Myocyte (in vitro differentiated cells): ENCODE measurements at places on chromosomes 13 and 19.

DNA sequence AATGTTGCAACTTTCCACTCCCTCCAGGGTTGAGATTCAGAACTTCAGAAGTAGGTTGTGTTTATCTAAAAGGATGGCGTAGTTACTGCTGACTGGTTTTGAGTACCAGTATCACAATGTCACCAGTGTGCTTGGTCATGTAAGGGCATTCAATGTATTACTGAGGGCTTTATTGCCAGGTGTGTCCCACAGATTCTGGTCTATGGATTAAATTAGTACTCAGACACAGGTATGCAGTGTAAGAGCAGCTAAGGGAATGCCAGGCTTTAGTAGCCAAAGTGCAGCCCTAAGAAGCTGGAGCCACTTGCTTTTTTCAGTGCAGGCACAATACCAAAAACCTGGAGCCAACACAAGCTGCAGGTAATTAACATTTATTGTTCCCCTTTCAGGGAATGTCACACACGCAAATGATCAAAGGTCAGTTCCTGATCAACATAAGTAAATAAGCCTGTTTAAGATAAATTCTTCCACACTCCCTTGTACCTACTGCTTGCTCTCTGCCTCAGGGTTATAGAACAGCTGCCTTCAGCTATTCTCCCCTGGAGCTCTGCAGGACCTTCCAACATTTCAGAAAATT lies 130.1 kb upstream of the ZNF91 start:
- DNase-seq = no peak

GRCh38 chr13:104586051-104586746 lies 1520.0 kb upstream of the SLC10A2 start:
- DNase-seq = peak; percentile 64

DNA sequence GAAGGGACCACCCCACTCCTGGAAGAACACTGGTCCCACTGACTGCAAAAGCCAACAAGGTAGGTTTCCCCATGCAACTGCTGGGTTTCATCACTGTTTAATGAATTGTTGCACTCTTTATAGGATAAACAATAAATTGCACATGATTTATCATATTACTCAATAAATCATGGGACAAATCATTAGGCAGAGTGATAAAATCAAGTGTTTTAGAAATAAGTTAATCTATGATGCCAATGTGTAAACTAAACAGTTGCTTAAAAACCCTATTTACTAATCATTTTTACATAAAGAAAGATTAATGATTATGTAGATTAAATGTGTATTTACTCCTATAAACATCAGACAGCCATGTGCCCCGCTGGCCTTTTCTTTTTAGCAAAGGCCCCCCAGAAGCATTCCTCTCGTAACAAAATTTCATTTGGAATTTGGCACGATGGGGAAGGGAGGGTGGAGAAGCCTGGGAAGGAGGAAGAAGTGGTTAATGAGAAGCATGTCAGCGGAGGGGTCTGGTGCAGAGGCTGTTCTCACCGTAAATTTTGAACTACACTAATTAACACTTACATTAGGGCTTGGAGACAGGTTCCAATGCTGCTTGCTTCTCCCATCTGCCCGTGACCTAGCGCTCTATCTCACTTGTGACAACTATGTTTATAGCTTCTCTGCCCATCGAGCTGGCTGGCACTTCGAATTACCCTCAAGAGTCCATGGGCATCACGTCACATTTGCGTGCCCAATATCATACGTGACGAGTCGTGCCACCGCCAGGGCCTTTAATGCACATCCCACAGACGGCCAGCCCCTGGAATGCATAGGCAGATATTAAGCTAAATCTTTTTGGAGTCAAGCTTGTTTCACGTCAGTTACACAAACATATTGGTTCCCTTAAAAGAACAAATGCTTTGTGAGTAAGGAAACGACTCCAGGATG lies 357.7 kb upstream of the TSHZ3 start:
- no peak for DNase-seq

DNA sequence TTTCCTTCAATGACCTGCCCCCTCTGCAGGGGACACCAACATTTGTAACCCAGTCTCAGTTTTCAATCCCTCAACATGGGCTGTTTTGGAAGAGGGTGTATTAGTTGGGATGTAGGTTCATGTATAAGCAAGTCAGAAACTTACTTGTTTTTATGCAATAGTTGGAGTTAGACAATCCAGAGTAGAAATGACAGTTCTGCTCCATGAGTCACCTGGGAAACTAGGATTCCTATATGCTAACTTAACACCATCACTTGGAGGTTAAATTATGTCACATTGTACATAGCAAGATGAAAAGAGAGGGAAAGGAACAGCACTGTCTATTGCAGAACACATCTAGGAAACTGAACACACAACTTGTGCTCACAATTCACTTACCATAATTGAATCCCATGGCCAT lies 436.4 kb downstream of the RFC3 start:
- DNase-seq = no peak

DNA sequence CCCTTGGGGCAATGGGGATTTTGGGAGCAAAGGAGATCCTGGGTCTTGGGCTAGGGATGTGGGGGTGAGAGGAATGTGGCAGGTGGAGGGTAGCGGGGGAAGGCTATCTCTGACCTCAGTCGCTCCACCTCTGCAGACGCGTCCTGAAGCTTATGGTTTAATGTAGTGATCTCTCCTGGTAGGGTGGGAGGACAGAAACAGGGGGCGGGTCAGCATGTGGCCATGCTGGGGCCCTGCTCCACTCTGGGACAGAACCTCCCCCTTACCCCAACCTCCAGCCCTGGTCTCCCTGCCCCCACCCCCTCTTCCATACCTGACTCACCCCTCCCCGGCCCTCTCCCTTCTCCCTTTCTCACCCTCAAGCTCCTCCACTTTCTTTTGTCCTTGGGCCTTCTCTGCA lies 1.4 kb downstream of the BST2 start:
- no peak for DNase-seq

DNA sequence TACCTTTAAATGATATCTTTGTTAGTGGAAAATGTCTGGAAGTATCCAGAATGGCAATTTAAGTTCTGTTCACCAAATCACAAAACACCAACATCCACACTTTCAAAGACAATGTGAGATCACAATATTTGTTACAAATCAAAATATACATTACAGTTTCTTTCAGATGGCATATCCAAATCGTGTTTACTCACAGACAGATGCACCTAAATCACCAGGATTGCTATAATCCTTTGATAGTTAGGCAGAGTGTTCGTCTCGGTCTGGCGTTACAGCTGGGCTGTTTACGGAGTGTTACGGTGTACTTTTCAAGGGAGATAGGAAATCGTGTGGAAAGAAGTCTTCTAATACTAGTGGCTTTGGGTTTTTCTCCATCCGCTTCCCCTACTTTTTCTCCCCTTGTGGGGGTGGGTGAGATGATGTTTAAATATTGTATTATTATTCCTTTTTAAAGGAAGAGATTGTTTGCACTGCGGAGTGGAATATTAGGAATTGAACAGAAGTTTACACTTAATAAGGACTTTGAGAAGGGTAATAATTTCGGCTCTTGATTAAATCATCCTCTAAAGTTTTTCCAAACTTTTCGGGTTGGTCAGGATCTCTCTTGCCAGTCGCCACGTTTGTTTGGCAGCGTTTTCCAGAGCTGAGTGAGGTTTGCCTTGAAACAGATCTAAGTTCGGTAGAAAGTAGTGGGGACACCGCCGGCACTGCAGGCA lies 1.8 kb downstream of the MAB21L1 start:
- DNase-seq = peak; percentile 5

GRCh38 chr13:19862481-19863313 lies 752 bp downstream of the ZMYM5 start:
- DNase-seq = peak; percentile 44

- DNase-seq = no peak
Observed at GRCh38 chr13:72963762-72964161, 95.0 kb upstream of the KLF5 start.

- no peak for DNase-seq
Observed at GRCh38 chr19:1097810-1098176, 2.6 kb upstream of the POLR2E start.

- no peak for DNase-seq
Observed at GRCh38 chr13:30570691-30571090, 47.0 kb upstream of the USPL1 start.

- no peak for DNase-seq
Observed at GRCh38 chr13:107233541-107233940, 665.6 kb upstream of the ARGLU1 start.

- no peak for DNase-seq
Observed at GRCh38 chr13:71285700-71286099, 581.3 kb downstream of the DACH1 start.

DNA sequence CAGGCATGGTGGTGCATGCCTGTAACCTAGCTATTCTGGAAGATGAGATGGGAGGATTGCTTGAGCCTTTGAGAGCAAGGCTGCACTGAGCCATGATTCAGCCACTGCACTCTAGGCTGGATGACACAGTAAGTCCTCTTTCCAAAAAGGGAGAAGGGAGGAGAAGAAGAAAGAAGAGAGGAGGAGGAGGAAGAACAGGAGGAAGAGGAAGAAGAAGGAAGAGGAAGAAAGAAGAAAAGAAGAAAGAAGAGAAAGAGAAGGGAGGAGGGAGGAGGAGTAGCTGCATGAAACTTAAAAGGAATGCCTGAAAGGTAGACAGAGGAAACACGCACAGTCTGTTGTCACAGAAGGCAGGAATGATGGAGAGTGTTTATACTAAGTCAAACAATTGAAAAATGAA lies 3.6 kb upstream of the DPY19L3 start:
- no peak for DNase-seq

GRCh38 chr13:95123726-95124125 lies 177.5 kb downstream of the ABCC4 start:
- no peak for DNase-seq

DNA sequence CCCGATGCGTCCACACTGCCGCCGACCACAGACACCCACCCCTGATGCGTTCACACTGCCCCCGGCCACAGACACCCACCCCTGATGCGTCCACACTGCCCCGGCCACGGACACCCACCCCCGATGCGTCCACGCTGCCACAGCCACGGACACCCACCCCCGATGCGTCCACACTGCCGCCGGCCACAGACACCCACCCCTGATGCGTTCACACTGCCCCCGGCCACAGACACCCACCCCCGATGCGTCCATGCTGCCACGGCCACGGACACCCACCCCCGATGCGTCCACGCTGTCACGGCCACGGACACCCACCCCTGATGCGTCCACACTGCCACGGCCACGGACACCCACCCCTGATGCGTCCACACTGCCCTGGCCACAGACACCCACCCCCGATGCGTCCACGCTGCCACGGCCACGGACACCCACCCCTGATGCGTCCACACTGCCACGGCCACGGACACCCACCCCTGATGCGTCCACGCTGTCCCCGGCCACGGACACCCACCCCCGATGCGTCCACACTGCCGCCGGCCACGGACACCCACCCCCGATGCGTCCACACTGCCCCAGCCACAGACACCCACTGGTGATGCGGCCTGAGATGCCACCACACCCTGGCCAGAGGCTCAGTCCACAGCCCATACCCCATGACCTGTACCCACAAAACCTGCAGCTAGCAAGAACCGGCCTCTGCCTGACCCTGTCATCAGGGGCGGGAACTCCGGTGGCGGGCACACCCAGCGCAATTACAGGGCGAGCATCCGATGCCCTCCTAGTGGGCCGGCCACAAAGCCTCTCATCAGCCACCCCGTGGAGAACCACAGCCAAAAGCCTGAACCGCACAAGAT lies 28.4 kb downstream of the RASA3 start:
- no peak for DNase-seq

DNA sequence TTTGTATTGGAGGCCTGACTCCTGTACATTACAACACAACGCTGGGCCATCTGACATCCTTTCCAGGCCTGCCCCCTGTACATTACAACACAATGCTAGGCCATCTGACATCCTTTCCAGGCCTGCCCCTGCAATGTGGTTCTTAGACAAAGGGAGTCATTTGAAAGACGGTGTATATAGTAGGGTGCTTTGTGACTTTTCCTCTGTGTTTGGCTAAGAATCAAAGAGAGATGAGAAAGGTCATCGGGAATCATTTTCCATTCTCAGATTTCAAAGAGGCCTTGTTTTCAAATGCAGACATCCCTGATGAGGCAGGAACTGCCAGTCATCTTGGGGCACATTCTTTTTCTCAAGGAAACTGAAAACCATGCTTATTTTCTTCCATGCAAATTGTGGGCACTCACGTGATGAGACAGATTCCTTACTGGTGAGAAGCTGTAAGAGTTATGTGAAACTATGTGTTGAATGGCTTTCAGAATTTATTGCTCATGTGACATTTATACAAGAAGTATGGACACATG lies 551.6 kb downstream of the MYO16 start:
- peak; percentile 80 for DNase-seq

DNA sequence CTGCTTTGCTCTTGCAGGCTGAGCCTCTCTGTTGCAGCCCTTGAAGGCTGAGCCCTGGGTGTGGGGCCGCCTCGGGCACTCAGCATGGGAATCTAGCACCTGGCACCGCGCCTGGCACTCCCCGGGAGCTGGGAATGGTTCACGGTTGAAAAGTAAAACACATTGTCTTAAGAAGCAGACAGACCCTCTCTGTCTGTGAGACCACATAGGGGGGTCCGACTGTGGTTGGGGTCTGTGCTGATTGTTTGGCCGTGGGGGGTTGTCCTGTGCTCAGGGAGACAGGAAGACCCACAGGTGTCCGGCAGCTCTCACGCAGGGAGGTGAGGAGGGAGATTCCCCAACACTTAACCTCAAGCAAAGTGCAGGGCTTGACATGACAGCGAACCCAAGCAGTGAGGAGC lies 64.8 kb downstream of the SOX1 start:
- DNase-seq = no peak

DNA sequence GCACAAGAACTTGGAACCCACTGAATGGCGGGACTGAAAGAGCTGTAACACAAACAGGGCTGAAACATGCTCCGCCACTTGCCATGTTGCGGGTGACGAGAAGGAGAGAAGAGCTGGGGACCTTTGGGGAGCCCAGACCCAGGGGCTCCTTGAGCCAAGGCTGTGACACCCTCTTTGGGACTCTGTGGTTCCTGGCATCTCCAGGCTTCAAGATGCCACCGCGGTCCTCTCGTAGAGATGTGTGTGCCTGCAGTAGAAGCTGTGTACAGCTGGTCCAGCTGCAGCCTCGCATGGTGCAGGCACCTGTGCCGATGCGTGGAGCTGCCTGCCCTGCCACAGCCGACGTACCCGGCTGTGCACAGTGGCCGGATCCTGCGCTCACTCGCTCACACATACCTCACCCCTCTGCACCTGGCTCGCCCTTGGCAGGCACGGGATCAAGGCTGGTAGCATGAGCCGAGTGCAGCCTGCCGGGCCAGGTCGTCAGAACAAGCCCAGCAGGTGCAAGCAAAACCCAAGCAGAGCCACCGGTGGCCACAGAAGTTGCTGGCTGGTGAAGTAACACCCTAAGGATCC lies 1385.8 kb downstream of the PCDH9 start:
- DNase-seq = no peak

DNA sequence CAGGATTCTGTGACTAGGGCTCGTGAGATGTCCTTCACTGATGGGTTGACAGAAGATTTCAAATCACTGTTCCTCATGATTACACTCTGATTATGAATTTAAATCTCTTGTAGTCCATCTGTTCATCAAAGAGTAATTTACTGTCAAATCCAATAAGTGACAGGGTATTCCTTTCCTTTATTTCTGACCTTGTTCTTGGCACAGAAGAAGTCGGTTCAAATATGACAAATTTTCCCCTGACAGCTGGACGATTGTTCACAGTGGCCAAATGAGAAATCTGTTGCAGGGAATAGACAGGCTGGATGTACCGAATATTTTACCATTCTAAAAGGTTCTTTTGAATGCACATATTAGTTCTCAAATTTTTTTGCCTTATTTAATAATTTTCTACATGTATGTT lies 767.3 kb upstream of the GPC6 start:
- DNase-seq = no peak
